Activated CD4-positive, CD25-positive, alpha-beta regulatory T cell (primary cell): ENCODE measurements at places on chromosomes 4 and X.

GRCh38 chrX:118935352-118935751 lies 39.1 kb upstream of the LONRF3 start:
- no peak for DNase-seq

GRCh38 chr4:3284734-3285557 lies 7.9 kb upstream of the RGS12 start:
- no peak for DNase-seq

DNA sequence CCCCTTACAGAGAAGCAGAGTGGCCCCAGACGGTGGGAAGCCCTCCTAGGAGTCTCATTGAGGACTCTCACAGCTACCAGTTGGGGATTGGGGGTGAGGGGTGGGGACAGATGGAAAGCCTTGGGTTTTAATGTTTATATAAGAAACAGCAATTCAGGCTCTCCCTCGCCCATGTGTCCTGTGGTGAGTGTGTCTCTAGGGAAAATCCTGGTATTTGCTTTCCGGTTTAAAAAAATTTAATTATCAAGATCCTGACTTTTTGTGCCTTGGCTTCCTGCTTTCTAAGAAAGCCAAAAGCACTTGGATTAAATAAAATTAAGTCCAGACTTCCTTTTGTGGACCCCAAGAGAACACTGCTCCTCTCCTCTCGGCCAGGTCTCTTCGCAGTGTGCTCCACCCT lies 93.8 kb downstream of the SOWAHB start:
- DNase-seq: no peak

GRCh38 chrX:275967-276580 lies 5.1 kb upstream of the PLCXD1 start:
- DNase-seq: no peak

DNA sequence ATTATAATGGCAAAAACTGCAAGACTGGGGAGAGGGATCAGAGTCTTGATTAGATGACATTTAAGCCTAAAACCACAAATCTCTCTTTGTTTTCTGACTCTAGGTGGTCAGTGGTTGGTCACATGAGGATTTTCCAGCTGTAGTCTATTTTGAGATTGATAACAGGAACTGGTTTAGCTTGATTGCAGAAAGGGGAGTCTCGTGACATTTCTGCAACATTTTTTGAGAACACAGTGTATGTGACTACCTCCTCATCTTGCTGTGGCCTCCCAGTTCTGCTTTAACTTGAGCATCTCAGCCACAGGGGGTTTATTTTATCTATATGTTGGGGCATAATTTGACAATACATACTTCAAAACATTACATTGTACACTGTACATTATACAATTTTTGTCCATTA lies 726.4 kb upstream of the MAGEB2 start:
- DNase-seq: no peak
